ENCODE measurements at places on chromosomes 7 and 10.

DNA sequence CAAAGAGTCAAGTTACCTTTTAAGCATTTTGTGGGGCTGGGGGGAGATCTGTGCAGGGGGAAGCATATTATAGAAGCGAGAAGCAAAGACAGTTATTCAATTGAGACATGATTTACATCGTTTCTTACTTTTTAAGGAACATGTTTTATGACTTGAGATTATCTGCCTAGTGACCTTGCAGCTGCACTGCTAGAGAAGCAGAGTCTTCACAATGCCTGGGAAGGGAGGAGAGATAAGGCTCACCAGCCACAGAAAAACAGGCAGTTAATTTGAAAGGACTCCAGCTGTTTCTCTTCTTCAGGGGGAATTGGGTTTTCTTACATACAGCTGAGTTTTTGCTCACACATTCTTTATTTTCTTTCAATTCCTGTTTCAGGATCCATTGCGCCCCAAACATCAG, 31.0 kb downstream of the PHYH start:
- no peak for DNase-seq

DNA sequence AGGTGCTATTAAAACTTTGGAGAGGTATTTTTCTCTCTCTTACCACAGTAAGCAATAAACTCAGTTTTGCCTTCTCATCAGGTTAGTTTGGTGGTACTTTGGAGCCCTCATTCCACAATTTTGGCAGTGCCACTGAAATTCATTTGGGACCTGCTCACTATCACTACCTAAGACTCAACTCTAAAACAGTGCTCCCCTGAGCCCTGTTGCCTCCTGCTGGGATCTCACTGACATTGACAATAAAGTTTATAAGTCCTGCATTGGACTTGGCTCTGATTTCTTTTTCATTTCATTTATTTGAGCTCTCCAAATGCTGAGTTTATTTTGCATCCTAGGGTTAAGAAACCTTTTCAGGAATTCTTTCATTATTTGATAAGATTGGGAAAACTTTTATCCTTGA, 130.8 kb upstream of the HPS1 start:
- DNase-seq = no peak

GRCh38 chr7:37235813-37236212, 212.9 kb downstream of the ELMO1 start:
- no peak for DNase-seq

DNA sequence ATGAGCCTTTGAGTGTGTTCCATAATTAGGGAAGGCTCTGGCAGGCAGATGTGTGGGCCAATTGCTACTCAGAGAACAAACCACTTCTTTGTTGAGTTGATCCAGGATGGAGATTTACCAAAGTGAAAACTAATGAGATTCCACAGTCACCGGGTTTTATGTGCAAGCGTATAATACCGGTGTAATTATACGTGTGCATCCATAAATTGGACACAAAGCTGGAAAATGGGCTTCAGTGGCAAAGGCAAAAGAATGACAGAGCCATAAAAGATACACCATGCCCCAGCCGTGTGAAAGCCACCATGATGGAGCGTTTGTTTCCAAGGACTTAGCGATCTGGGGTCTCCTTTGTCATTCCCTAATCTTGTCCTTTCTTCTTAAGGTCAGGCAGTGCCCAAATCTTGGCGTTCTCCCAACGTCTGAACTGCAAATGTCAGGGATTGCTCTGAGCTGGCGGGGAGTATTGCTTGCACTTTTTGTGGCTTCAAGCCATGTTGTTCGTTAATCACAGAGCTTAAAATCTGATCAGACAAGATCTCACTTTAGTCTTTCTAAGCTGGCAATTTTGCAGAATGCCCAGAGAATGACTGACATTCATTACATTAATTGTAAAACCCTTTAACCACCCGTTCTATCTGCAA, 70.1 kb downstream of the NPTX2 start:
- no peak for DNase-seq

GRCh38 chr10:132036153-132036886, 29.4 kb upstream of the JAKMIP3 start:
- DNase-seq = no peak

- no peak for DNase-seq
Measured at GRCh38 chr7:29488203-29488970, 75.2 kb upstream of the PRR15 start.

- no peak for DNase-seq
Measured at GRCh38 chr7:13627455-13627854, 362.0 kb downstream of the ETV1 start.

GRCh38 chr7:45524445-45524844, 49.7 kb upstream of the ADCY1 start:
- no peak for DNase-seq

- no peak for DNase-seq
Measured at GRCh38 chr10:112948196-112948595, 1.9 kb upstream of the TCF7L2 start.

DNA sequence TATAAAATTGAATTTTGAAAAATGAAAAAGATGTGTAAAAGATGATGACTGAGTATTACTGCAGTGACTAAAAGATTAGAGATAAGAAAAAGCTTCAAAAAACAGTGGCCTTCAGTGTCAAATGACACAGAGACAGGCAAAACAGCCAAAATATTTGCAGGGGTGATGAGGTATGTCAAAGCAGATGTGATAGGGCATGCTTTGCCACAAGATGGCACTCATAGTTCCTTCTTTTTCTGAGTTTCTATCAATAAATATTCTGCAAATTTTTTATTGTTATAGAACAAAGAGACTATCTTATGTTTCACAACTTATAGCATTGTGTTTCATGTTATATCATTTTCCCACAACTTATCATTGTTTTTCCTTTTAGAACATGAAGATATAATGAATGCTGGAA, 344.1 kb upstream of the HPS1 start:
- peak; percentile 15 for DNase-seq

DNA sequence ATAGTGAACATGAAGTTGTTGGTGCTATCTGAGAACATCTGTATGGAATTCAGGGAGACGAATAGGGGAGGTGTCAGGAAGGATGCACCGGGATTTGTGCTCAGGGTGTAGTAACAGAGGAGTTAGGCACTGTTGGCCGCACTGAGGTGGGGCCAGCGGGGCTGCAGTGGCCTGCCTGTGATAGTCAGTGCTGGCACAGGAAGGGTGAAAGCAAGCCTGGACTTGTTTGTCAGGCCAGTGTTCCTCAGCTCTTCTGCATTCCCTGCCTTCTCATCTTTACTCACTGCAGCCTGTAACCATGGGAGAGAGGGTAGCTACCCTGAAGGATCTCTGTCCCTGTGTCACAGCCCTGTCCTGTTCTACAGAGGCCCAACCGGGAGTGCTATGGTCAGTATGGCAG, 81.3 kb downstream of the SH2D4B start:
- no peak for DNase-seq

DNA sequence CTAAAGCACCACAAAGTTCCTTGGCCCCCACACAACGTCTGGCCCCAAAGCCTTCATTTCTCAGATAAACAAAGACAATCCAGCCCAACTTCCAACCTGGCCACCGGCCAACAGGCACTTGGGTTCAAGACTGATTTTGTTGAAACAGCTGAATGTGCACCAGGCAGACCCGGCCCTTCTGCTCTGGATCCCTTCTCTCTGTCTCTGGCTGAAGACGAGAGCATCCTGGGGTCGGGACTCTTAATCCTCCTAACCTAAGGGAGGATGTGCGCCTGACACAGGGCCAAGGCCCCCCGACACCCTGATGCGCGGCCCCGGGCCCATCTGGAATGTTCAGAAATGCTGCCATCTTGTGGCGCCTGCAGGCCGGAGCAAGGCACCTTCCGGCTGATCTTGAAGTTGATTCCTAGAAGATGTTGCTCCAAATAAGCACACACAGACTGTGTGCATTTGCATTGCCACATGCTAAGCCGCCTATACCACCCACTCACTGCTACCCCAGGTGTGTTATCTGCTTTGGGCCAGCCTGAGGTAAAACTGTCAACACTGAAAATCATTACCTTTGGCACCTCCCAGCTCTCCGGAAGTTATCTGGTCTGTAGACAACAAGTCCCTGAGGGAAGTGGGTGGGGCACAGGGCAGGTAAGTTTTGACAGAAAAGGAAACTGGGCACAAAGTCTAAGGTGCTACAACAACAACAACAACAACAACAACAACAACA, 98.4 kb upstream of the HABP2 start:
- no peak for DNase-seq

- DNase-seq = no peak
Measured at GRCh38 chr10:128254476-128254875, 128.3 kb upstream of the MKI67 start.

GRCh38 chr7:129665013-129665401, 53.5 kb downstream of the NRF1 start:
- DNase-seq = no peak

DNA sequence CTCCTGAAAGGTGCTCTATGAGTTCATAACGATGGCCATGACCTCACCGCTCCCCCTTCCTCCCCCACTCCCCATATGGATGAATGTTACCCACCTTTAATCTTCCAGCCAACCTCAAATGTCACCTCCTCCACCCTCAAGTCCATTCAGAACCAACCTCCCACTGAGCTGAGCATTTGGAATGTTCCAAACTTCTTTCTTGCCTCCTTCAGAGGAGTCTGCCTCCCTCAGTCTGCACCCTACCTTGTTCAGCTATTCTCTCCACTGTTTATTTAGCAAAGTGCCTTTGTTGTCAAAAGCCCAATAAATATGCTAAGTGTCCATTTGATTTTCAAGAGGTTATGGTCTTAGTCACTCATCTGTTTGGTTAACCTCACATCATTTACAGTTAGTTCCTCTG, 22.9 kb upstream of the MTPAP start:
- DNase-seq = no peak

DNA sequence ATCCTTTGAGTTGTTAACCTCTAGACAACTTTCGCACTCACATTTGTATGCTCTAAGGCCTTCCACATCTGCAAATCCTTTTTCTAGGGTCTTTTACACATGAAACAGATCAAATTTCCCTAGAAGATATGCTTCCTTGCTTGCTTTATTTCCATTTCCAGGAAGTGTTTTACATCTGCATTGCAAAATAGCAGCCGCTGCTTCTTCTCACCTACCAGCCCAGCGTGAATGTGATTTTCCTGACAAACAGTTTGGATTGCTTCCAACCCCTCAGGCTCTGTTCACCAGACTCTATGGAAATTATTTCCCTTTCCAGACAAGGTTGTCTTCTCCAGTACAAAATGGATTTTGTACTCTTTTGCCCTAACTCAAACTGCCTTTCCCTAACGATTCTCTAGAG, 50.9 kb upstream of the PAPSS2 start:
- no peak for DNase-seq

DNA sequence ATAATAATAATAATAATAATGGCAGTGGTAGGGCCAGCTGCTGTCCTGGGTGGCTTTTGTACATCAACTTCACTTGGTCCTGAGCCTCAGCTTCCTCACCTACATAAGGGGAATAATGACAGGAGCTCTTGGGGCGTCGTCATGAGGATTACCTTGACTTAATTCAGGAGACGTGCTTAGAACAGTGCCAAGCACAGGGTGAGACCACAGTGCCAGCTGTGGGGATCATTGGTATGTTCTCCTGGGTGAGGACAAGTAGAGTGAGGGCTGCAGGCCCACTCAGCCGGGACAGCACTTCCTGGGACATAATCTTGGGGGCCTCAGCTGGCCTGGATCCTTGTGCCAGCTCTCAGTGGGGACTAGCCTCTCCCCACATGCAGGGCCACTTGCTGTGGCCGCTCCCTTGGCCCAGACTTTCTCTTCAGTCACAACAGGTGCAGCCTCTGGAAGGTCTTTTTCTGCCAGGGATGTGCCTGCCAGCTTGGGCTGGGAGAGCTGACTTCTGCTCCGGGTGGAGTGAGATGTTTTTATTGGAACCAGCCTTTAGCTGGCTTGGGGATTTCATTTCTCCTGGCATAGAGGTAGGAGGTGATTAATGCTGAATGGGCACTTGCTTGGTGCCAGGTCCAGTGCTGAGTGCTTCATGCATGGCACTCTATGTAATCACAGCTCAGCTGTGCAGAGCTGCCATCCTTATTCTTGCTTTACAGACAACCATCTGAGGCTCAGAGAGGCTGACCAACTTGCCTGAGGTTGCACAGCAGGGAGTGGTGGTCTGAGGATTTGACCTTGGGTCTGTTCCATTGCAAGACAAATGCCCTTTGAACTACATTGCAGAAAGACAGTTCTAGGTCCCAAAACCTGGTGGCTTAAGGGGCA, 45.3 kb downstream of the TSPAN15 start:
- no peak for DNase-seq

DNA sequence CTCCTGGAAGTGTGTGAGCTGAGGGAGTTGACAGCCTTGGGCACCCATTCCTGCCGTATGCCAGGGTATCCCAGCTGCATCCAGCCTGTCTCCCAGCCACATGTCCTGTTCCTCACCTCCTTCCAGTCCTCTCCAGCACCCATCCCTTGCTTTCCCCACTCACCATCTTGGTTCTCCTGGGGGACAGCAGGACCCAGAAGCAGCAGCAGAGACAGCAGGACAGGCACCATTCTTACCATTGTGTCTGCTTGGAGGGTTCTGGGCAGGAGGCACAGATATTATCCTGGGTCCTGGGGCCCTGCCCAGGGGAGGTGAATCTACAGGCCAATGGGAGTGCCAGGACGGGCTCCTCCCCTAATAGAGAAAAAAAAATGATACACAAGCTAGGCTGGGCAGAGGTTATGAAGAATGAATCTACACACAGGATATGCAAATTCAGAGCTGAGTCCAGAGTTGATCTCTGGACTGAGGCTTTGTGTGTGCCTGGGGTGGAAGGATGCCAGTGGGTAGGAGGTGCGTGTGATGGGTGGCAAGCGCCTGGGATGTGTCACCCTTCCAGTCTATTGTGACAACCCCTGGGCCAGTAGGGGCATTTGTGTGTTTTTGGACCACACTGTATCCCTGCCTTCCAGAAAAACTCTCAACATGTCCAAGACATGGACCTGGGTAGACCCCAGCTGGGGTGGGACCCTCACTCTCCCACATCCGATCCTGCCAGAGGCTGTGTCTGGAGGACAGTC, at the start of gene AZGP1:
Gene AZGP1 (minus strand): TSS at position 250 of the 740 bp plus-strand sequence. CDS start 11 bp downstream, at position 239.
- no peak for DNase-seq

- DNase-seq = no peak
Measured at GRCh38 chr7:95501261-95501832, 15.6 kb downstream of the ASB4 start.

DNA sequence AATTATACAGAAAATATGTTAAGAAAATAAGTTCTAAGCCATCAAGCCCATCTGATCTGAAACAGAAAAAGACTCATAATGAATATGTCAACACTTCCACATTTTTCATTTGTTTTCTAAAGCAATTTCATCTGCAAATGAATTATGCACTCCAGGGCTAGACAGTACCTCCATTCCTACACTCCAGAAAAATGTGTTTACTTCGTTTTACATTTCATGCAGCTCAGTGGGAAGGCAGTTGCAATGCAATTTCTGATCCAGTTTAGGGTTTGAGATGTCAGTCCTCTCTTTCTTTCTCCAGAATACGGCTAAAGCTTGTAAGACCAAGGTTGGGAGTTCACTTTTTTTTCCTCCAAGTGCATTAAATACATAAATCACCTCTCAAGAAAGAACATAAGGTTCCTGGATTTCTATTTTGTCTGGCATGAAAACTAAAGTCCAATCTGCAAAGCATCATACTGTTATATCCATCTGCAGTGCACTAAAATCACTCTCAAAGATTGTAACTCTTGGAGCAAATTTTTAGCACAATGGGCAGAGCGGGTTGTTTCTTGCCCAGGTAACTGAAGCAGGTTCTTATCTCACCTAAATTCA, 348.8 kb upstream of the C7orf33 start:
- no peak for DNase-seq

GRCh38 chr7:19106241-19107080, 11.0 kb downstream of the TWIST1 start:
- no peak for DNase-seq

GRCh38 chr7:75920431-75921161, 5.6 kb downstream of the POR start:
- DNase-seq = no peak
